Skin of body (tissue), 3 donors: ENCODE measurements at places on chromosomes 1 and 21. TPM values are rescaled to one million over a fixed set of nuclear protein-coding genes. Genes with fewer than 3 reads are reported as not detected.

The LCK gene
- total RNA-seq, result 1.2 TPM

The LRRC7 gene
- total RNA-seq, result 8.8 TPM

The C1QC gene
- 24.7 TPM for total RNA-seq

The MAGOH gene
- 33.6 TPM for total RNA-seq

The OPTC gene
- not detected for total RNA-seq

The BACE2 gene
- total RNA-seq, result 53.2 TPM

The ISG15 gene
- 13.7 TPM for total RNA-seq

The ECE1 gene
- 33.1 TPM for total RNA-seq

The SELE gene
- 14.0 TPM for total RNA-seq

The OR2L2 gene
- not detected for total RNA-seq

- no peak for DNase-seq
These were observed 58.4 kb downstream of the ZNF281 start for GRCh38 chr1:200351425-200351824.

- DNase-seq, result no peak
These were observed 13.3 kb downstream of the PMF1 start for GRCh38 chr1:156226116-156226538.

DNA sequence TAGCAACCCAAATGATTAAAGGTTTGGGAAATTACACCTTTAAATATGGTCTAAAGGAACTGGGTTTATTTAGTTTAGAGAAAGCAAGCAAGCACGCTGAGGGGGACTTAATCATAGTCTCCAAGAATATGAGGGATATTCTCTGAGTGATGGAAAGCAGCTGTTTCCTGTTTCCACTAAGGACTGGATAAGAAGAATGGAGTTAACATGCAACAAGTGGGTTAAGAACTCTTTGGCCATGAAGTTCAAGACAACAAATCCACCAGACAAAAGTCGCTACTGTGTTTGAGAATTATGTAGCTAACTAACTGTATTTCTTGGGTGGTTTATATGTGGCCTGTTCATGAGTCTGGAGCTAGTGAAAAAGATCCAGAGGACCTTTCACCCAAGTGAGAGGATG is 85.7 kb downstream of the TGFB2 start:
- no peak for DNase-seq

DNA sequence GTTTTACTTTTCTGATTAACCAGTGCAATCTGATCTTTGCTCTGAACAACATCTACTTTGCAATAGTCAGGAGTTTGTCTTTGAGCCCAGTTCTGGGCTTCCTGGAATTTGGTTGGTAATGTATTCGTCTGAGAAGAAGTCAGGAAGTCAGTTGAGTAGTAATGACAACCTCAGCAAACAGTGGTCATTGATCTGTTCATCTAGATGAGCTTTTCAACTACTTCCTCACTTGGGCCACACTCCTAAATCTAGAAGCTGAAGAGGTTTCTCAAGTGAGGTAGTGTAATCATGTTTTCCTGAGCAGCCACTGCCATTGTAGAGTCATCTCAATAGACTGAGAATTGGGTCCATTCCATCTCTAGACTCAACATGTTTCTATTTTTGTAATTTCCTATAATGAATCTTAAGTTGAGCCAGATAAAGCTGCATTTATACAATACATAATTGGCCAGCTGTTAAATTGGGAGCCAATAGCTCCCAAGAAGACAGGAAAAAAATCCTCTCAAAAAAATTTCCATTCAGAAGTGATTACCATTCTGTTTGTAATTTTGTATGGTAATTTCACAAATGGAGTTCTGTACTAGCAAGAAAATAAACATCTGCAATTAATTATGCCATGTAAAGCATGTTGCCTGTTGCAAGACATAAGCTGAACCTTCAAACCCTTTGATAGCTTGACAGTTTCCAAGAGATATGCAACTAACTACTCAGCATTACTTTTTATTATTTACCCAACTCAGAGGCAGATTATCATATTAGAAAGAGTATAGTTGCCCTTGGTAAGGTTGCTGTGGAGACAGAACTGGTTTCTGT is 49.6 kb downstream of the WDR64 start:
- peak; percentile 40 for DNase-seq

DNA sequence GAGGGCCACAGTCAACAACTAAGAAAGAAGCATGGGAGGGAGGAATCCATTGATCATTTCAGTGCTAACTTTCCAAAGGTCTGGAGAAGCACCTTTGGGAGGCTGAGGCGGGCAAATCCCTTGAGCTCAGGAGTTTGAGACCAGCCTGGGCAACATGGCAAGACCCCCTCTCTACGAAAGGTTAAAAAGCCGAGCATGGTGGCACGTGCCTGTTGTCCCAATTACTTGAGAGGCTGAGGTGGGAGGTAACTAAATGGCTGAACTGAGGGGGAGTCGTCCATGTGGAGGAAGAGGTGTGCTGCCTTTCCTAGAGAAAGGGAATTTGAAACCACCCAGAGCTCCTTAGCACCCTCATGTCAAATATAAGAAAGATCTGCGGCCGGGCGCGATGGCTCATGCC is 16.2 kb downstream of the MASP2 start:
- no peak for DNase-seq

DNA sequence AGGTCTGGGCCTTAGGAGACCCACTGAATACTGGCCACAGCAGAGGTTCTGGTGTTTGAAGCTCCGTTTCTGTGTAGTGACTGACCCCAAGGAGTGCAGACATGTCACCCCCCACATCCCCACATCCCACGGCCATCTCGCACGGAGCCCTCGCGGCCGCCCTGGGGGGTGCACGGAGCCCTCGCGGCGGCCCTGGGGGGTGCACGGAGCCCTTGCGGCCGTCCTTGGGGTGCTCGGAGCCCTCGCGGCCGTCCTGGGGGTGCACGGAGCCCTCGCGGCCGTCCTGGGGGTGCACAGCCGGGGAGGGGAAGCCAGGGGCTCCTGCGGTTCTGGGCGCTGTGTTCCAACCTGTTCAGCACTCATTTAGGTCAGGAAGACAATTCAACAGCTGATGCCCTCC is 68.4 kb downstream of the SCCPDH start:
- no peak for DNase-seq

DNA sequence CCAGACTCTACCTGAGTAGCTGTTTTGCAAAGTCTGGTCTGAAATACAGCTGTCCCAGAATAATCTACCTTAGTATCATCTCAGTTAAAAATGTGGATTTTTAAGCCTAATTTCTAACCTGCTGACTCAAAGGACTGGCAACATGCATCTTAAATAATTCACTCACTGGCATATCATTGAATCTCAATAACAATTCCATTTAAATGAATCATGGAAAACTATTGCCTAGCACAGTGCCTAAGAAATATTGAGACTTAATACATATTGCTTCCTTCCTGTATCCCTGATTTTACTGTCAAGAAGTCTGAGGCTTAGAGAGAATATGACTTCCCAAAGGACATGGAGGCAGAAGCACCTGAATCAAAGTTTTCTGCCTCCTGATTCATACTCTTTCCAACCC is 3.1 kb downstream of the CCDC190 start:
- DNase-seq, result no peak

DNA sequence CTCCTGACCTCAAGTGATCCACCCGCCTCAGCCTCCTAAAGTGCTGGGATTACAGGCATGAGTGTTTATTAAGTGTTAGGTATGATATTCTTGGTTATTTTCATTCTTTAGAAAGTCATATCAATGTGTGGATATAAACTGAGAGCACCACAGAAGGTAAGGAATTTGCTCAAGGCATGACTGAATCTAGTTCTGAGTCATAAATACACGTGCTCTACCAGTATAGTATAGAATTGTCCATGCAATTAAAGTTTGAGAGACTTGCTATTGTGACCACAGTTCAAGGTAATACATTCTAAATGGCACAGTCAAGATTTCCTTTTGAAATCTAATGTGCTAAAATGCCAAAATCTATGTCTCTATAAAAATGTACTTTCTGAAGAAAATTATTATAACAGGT is 401.1 kb upstream of the CHRM3 start:
- DNase-seq, result no peak

DNA sequence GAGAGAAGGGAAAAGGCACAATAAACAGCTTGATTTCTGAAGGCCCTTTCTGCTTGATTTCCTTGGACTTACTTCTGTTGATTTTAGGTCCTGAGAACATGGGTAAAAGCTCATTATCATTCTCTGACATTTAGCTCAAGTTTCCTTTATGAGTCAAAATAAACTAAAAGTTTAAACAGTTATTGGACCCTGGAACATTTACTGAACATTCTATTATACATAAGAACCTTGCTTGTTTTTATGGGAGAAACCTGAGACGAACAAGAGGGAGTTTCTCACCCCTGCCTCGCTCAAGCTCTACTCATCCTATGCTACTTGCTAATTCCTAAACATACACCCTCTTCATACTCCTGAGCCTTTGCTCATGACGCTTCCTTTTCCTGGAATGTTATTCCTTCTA is 538.3 kb upstream of the PKN2 start:
- DNase-seq, result no peak
